Left renal pelvis (tissue), 4 donors: ENCODE measurements at places on chromosomes 6 and 20.
A peak's percentile ranks its signal among the peaks of the same experiment; 100 is the strongest.

DNA sequence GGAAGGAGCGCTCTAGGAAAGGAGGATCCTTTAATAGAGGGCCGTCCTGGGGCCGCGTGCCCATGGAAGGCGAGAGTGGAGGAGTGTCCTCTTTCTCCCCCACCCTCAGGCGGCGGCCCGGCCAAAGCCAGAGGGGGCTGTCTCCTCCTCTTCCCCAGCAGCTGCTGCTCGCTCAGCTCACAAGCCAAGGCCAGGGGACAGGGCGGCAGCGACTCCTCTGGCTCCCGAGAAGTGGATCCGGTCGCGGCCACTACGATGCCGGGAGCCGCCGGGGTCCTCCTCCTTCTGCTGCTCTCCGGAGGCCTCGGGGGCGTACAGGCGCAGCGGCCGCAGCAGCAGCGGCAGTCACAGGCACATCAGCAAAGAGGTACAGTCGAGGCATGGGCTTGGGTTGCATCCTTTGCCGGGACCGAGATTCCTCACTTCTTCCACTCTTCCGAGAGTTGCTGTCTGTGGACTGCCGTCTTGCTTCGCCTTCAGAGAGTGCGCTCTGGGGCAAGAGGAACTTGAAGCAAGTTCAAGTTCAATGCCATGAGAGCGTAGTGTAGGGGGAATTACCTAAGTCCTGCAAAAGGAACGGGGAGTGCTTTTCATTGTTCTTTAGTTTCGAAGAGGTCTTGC is at the start of gene LAMA2:
Gene LAMA2 (plus strand): TSS at position 148 of the 621 bp plus-strand sequence. CDS start 108 bp downstream, at position 256.
- DNase-seq, result peak; percentile 57

DNA sequence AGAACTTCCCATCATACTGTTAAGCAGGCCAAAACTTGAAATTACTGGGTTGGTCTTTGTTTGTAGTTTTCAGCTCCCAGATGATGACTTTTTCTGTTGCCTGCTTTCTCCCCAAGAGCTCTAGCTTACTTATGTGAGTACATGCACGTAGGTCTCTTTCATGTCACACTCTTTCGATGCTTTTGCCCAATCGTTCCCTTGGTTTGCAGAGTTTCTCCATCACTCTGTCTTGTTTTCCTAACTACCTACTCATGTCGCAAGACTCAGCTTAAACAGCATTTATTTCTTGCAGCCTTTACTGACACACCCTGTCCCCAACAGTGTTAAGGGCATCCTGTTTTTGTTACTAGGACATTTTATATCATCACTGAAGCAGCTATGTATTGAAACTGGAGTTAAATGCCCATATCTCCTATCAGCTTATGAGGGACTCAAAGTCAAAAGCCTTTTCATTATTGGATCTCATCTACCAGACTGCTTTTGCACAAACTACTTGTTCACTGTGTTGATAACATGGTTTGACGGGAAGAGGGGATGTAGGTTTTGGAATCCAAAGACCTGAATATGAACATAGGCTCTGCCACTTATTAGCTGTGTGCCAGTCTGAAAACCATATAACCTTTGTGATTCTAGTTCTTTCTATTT is 2.9 kb downstream of the ARG1 start:
- no peak for DNase-seq

DNA sequence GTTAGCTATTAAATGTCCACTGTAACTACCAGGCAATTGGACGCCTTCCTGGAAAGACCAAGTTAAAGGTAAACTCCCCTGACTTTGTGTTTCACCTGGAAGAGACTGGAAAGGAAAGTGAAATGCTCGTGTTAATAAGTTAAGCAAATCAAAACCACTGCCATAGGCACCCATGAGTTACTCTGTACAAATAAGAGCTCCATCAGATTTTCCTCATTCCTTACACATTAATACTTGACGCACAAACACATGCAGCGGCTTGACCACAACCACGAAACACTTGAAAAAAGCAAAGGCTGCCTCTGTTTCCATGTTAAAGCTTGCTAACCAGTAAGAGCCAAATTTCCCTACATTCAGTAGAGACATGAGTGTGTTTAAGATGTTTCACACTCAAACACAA is 19.8 kb downstream of the GCM1 start:
- DNase-seq, result no peak

DNA sequence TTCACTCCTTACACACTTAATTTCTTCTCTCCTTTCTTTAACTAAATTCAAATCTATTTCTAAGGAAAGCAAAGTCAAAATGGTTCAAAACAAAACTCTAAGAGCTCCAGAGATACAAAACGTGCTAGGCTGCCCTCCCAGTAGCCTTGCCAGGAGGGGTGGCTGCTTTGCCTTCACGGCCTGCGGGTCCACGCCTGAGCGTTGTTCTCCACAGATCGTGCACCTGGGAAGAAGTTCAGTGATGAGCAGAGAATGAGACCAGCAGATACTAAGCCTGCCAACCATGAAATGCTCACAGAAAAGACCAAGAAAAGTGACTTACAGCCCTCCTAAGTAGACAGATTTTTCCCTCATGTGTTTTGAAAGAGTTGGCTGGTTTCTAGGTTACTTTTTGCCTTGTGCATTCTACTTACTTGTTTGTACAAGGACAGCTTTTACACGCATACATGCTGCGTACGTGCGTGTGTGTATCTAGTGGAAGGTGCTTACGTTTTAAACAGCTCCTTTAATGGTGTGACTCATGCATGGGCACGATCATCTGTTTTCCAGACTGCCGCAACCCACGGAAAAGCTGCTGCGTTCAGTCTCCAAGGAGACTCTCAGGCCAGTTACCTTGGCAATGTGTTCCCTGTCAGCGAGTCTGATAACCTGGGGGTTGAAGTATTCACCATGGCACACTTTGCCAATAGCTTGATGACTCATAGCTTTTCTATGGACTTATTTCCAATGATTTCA is 32.4 kb upstream of the PBOV1 start:
- no peak for DNase-seq
